ENCODE measurements at places on chromosomes 12 and 14.

DNA sequence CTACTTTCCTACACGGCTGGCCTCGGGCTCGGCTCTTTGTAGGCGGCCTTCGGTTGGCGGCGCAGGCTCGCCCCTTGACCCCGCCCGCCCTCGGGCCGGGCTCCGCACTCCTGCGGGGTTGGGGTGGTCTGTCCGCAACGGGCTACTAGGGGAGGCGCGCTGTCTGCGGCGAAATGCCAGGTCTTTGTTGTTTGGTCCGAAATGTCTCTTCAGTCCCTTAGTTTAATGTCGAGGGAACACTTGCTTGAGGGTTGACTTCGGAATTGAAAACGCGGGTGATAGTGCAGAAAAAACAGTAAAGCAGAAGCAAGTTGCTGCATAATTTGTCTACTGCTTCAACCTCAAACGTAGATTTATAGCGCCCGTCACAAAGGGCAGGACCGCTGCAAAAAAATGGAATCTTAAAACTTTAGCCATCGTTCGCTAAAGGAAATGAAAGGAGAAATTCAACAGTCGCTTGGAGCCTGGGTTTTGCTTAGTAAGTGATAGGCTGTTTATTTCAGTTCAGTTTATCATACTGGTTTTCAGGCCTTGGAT lies 390 bp downstream of the JKAMP start:
- peak; percentile 61 for DNase-seq

- DNase-seq: peak; percentile 71
These were observed 21.1 kb downstream of the PRKCH start for GRCh38 chr14:61342486-61342885.

- no peak for DNase-seq
These were observed 838.3 kb upstream of the ATXN7L3B start for GRCh38 chr12:73699318-73699717.

DNA sequence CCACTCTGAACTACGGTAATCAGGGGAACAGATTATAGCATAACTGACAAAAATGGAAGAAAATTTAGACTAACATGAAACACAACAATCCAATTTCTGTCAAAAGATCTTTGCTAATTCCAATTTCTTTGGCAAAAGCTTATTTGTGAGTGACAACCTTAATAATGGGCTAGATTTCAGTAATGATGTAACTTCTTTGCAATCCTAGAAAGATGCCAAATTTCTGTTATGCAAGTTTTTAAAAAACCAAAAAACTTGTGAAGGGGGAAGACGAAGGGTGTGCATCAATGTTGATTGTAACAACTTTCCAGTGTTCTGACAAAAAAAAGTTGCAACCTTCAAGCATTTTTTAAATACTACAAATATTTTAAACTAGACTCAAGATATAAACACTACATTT lies 59.9 kb downstream of the DICER1 start:
- DNase-seq: no peak

DNA sequence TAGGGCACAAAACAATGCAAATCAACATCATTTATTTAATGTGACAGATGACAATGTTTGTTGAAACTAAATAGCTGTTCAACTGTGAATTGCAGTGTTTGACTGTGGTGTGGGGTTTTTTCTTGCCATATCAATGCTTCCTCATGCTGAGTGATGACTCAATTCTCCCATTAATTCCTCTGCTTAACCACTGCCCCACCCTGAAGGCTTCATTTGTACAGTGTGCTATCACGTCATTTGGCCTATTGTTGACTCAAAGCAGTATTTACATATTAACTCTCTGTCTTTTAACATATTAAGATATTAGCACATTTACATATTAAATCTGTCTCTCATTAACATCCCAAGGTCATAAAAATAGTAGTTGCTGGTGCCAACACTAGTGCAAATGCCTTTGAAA lies 164.8 kb upstream of the NRXN3 start:
- DNase-seq: peak; percentile 94

- DNase-seq: no peak
These were observed 32.7 kb upstream of the VPS37B start for GRCh38 chr12:122928404-122929147.

Measured in hematopoietic multipotent progenitor cell treated with erythropoietin and hydrocortisone succinate and interleukin-3 and kit ligand, for 6 days (in vitro differentiated cells).